ENCODE measurements at places on chromosomes 6 and 20.
A peak's percentile ranks its signal among the peaks of the same experiment; 100 is the strongest.

DNA sequence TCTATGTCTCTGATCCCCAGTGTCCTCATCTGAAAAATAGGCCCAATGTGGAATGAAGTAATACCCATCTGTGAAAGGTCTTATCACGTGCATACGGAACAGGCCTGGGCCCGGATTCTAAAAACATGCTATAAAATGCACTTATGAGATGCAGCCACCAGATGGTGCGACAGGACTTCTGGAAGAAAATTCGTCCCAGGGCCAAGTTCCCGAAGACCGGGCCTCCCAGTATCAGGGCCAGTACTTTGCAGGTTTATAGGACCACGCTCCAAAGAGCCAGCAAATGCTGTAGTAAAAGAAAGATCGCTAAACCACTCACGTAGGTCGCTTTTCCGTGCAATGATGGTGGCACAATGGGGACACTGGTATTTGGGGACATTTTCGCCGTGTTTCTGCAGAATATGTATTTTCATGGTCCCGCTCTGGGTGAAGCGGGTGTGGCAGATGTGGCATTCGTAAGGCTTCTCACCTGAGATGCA is 10.6 kb downstream of the CTCFL start:
- peak; percentile 52 for DNase-seq

GRCh38 chr6:152721956-152722355 is 24.3 kb downstream of the MYCT1 start:
- no peak for DNase-seq

GRCh38 chr6:163412801-163413344 is 1.6 kb upstream of the QKI start:
- no peak for DNase-seq

GRCh38 chr6:118933855-118934460 is 1.0 kb downstream of the MCM9 start:
- DNase-seq: no peak

- DNase-seq: no peak
These were observed 133.7 kb downstream of the CDH4 start for GRCh38 chr20:61385731-61386130.

- no peak for DNase-seq
These were observed 10.1 kb downstream of the TTPAL start for GRCh38 chr20:44485830-44486198.

DNA sequence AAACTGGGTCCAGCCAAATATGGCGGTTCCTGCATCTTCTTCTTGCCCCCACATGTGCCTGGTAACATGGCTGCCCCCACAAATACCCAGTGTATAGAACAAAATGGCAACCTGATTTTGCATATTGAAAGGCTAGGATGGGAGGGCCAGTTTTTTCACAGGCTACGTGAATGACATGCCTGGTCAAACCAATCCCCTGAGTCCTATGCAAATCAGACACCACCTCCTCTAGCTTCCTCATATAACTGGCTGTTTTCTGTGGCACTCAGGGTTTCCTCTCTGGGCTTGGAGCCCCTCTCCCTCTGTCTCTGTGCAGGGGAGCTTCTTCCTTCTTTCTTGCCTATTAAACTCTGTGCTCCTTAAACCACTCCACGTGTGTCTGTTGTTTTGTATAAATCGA is 372.1 kb downstream of the KIF16B start:
- DNase-seq: no peak

DNA sequence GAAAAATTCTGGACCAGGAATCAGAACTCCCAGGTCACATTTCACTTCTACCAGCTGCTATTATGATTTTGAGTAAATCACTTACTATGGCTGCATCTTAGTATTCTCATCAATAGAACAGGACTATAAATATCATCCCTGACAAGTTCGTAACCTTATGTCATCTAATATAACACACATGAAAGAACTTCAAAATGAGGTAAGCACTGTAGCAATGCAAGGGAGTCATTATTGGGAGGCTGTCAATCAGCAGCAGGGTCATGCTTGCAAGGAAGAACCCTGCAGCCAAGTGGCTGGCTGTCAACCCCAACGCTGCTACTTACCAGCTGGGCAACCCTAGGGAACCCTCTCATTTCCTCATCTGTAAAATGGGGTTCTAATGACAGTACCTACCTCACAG is 123.3 kb upstream of the B3GAT2 start:
- no peak for DNase-seq

Measured in NCI-H2081 (cell line).